ENCODE measurements at places on chromosomes 16 and 17.

DNA sequence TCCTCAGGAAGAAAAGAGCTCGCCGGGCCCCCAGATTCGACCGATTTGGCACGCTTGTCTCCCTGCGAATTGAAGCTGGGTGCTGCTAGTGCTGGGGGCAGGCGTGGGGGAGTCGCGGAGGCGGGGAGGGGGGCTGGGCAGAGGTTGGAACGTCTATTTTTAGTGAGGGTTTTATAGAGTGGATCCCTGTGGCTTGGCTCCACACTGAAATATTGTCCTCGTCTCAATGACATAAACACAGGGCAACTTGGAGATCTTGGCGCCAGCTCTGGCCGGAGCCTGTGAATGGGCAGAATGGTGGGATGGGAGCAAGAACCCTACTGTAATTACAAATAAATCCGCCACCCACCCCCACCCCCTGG, 15.7 kb upstream of the NOG start:
- no peak for DNase-seq

- DNase-seq, result no peak
Observed at GRCh38 chr17:72267601-72268000, 146.8 kb downstream of the SOX9 start.

DNA sequence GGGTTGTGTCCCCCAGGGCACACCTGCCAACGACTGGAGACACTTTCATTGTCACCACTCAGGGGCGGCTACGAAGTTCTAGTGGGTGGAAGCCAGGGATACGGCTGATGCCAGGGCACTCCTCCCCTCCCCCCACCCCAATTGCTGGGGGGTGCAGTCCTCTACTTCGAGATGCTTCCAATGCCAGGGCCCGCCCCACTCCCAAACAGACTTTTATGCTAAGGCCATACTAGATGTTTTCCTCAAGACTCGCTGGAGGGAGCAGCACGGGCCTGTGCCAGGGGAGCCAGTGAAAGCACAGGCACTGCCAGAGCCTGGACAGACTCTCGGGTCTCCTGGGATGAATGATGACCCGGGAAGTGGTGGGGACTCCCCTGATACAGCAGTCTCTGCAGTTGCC, 178.0 kb downstream of the CPPED1 start:
- no peak for DNase-seq

- DNase-seq, result no peak
Observed at GRCh38 chr16:85393674-85394451, 219.3 kb upstream of the GSE1 start.

DNA sequence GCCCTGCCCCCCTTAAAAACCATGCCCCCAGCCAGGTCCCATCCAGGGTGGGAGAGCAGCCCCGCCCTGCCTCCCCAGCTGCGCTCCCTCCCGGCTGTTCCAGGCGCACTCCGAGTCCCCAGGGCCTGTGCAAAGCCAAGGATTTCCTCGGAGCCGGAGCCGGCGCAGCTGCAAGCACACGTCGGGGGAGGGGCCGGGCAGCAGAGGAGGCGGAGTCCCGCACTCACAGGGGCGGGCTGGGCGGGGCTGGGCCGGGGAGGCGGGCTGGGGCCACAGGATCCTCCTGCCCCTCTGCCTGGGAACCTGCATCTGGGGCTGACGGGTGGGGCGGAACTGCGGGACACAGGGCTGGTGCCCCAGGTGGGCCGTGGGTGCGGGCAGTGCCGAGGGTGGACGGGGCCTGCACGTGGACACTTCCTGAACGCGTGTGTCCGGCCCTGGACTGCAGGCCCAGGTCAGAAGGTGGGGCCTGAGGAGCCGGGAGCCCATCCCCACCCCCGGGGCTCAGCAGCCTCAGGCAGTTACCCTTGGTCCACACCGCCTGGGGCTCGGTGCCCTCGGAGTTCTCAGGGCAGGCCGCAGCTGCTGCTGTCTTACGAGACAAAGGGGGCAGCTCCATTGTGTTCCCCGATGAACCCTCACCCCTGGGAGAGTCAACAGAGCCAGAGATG, 24.0 kb upstream of the SSTR5 start:
- no peak for DNase-seq

GRCh38 chr17:8674344-8675305, 44.1 kb upstream of the MYH10 start:
- no peak for DNase-seq

DNA sequence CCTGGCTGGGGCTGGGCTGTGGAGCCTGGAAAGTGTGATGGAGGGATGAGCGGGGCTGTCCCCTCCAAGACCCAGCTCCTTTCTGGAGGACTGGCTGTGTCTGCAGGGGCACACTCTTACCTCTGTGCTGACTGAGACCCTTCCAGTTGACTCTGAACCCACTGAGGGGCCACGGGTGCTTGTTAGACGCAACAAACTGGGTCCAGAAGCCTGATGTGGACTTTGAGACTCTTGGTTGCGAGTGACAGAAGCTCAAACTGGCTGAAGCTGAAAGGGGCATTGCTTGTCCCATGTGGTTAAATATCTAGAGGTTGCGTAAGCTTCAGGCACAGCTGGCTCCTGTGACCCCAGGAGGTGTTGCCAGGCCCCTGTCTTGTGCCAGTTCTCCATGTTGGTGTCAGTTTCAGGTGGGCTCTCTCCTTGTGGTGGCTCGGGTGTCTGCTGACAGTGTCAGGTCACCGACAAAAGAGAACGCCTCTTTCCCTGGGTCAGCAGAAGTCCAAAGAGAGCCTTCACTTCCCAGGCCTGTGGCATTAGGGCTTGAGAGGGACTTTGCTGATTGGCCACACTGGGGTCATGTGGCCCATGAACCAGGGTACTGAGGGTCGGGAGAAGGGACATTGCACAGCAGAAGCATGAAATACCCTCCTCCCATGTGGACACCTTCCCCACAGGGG, 16.7 kb downstream of the ADCY7 start:
- no peak for DNase-seq

GRCh38 chr17:71613996-71614395, 506.8 kb upstream of the SOX9 start:
- DNase-seq, result no peak

GRCh38 chr17:2712300-2713043, 908 bp upstream of the CLUH start:
- no peak for DNase-seq

- DNase-seq, result no peak
Observed at GRCh38 chr16:4298761-4299522, 16.9 kb upstream of the GLIS2 start.

DNA sequence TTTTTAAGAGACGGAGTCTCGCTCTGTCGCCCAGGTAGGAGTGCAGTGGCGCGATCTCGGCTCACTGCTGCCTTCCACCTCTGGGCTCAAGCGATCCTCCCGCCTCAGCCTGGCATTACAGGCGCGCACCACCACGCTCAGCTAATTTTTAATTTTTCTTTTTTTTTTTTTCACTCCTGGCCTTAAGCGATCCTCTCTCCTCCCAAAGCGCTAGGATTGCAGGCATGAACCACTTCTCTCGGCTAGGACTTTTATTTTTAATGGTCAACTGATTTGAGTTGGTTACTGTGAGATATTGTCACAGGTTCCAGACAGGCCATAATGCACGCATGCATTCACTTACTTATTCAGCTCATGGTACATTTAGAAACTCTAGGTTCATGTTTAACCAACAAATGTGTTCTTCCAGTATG, 888 bp downstream of the PIGW start:
- no peak for DNase-seq

- DNase-seq, result no peak
Observed at GRCh38 chr17:21296097-21297025, 11.8 kb downstream of the MAP2K3 start.

GRCh38 chr17:73633736-73634135, 10.5 kb downstream of the SDK2 start:
- DNase-seq, result no peak

DNA sequence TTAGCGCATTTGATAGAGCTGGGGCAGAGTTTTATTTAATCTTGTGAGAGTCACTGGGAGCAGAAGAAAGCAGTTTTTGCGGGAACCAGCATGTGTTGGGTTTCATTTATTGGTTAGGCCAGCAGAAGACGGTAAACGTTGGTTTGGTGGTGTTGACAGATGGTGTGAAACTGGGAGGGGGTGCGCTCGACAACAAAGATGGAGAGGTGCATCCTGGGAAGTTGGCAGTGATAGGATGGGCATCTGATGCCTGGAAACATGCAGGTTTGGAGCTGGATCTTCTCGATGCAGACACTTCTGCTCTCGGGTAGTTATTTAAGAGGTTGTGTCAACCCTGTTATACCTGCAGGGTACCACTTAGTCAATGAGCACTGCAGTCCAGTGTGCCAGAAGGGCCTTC, 24.9 kb upstream of the CLEC18A start:
- no peak for DNase-seq

DNA sequence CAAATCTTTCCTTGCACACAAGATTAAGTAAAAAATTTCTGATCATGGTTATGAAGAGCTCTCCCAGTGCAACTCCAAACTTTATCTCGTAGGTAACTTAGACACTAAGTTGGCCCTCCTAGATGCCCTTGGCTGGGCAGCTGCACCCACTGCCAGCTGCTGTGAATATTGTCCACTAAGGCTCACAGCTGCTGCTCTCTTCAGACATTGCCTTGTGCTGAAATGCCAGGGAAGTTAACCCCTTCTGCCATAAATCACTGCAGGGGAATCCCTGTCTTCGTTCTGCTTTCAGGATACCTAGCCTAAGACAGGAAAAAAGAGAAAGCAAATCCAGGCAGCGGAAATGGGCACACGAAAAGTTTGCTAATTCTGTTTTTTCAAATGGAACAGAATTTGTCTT, 106.4 kb downstream of the IRX5 start:
- DNase-seq, result no peak

GRCh38 chr17:68853036-68853435, 102.2 kb downstream of the ABCA8 start:
- DNase-seq, result no peak

- no peak for DNase-seq
Observed at GRCh38 chr16:3612510-3613466, 1.4 kb upstream of the SLX4 start.

- no peak for DNase-seq
Observed at GRCh38 chr16:50272687-50273381, 6.5 kb downstream of the ADCY7 start.

- no peak for DNase-seq
Observed at GRCh38 chr16:9134306-9134705, 42.9 kb downstream of the HAPSTR1 start.

- DNase-seq, result no peak
Observed at GRCh38 chr16:7449306-7449705, 116.7 kb downstream of the RBFOX1 start.

DNA sequence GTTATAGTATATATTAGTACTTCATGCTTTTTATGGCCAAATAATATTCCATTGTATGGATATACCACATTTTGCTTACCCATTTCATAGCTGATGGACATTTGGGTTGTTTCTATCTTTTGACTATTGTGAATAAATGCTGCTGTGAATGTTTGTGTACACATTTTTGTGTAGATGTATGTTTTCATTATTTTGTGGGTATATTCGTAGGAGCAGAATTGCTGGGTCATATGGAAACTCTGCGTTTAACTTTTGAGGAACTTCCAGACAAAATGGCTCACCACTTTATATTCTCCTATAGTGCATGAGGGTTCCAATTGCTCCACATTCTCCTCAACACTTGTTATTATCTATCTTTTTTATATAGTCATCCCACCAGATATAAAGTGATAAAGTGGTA, 88.6 kb downstream of the CCT6B start:
- no peak for DNase-seq

- no peak for DNase-seq
Observed at GRCh38 chr17:49703557-49704277, 4.0 kb downstream of the SLC35B1 start.

- no peak for DNase-seq
Observed at GRCh38 chr17:6923385-6923784, 72.5 kb upstream of the ALOX12 start.
